ENCODE measurements at places on chromosomes 6 and 20.

DNA sequence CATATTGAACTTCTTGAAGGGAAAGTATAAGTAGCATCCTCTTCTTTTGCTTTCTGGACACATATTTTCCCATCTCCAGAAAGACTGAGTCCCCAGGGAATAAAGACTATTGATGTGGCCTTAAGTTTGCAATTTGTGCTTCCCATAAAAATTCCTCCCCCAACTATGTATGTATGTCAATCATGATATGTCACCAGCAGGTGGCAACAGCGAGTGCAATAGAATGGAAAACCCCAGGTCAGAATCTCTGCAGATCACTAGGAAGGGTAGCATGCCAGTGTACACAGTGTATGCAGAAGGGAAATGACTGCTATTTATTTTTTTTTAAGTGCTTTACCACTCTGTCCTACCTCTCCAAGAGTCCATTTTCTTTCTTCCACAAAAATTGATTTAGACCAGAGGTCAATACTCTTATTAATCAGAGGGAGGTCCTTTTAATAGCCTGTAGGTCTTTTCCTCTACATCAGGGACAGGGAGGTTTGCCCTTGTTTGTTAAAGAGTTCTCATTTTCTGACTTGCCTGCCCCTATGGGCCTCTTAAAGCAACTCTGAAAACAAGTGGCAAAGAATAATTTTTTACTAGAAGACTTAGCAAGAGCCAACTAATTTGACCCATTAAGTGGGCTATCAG is 61.4 kb downstream of the BMP2 start:
- peak; percentile 63 for DNase-seq

- no peak for DNase-seq
Observed at GRCh38 chr20:35087791-35088190, 4.8 kb downstream of the TRPC4AP start.

DNA sequence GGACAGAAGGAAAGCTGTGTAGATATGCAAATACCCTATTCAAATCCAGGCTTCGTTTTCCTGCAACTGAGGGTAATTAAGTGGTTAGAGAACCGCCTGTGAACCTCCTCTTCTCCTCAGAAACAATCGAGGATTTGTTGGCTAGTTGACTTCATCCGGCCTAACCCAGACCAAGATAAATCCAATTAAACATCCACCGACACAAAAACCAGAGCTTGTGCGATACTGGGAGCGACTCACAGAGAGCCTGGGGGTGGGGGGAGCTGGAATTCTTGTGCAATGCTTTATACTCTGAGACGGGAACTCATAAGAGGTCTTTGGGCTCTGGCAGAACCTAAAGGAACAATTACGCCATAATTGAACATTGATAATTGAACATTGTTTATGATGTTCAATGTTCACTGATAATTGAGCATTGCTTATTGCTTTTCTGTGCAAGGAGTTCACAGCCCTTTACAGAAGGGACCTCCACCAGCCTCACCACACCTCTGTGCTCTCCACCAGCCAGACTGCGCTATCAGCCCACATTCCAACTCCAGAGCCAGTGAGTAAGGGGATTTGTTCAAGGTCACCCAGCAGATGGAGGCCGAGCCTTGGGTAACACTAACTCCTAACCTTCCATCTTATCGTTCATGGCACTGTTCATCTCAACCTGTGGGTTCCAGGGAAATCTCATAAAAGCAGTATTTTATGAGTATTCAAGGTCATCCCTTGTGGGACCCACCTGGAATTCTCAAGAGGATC is 429.6 kb upstream of the JARID2 start:
- no peak for DNase-seq

DNA sequence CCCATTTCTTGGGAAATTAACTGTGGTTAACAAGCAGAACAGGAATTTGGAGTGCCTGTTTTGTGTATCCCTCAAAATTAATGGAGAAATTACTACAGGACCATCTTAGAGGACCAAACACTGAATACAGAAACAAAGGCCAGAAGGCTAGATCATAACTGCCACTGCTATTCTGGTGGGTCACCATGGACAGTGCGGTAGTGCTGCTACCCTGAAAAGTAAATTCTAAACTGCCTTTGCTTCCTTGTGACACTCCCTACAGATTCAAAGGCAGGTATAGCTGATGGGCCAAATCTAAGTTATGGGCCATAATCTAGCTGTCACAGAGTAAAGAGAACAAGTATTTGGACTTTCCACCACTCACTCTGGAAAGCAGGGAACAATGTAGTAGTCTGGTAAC is 575.8 kb upstream of the ADGRB3 start:
- no peak for DNase-seq

- no peak for DNase-seq
Observed at GRCh38 chr20:9792674-9793073, 46.2 kb downstream of the PAK5 start.

- DNase-seq, result peak; percentile 98
Observed at GRCh38 chr20:22499515-22500166, 84.7 kb downstream of the FOXA2 start.

GRCh38 chr6:20404641-20405032 is 3.0 kb downstream of the E2F3 start:
- DNase-seq, result peak; percentile 42

DNA sequence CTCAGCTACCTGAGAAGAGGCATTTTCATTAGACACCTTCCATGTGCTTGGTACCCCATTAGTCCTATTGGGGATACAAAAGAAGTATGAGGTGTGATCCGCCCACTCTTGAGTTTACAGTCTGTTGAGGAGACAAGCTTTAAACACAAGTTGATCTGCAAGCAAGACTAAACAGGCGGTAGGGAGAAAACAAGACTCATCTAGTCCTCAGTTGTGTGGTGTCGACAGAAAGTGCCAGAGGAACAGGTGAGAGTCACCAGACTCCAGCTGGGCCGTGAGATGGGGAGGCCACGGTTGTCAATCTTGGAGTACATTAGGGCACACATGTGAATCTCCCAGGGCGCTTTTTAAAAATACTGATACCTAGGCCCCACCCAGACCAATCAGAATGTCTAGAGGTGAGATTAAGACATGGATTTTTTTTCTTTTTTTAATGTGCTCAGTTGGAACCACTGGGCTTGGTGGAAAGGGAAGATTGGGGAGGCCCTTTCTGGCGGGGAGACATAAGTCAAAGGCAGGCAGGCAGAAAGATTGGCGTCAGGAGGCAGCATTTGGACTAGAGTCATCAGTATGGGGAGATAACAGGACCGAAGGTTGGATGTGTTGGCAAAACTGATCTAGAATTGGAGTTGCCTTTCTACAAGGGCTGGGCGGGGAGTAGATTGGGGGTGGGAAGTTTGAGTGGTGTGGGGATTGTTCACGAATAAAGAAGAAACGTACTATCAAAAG is 10.4 kb downstream of the E2F3 start:
- DNase-seq, result no peak

GRCh38 chr6:111027219-111027618 is 45.4 kb downstream of the RPF2 start:
- no peak for DNase-seq

- DNase-seq, result no peak
Observed at GRCh38 chr6:56756791-56757587, 114.3 kb upstream of the DST start.

DNA sequence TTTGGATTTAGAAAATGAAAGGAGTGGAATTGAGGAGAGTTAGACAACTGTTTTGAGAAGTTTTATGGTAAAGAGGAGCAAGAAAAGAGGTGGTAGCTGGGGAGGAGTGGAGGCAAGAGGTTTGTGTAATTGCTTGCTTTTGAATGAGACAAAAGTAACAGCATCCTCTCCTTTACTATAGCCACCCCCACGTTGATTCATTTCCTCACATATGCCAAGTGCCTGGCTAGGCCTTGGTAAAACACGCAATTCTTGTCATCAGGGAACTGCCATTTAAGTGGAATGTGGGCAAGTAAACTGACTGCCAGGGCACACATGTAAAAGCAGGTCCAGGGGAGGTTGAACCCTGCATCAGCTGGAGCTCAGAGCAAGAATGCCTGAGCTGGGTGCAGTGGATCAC is 4.1 kb downstream of the MTRES1 start:
- DNase-seq, result no peak

- peak; percentile 78 for DNase-seq
Observed at GRCh38 chr6:32177183-32177787, 920 bp upstream of the RNF5 start.

GRCh38 chr20:14879020-14879697 is 541.7 kb upstream of the FLRT3 start:
- no peak for DNase-seq

DNA sequence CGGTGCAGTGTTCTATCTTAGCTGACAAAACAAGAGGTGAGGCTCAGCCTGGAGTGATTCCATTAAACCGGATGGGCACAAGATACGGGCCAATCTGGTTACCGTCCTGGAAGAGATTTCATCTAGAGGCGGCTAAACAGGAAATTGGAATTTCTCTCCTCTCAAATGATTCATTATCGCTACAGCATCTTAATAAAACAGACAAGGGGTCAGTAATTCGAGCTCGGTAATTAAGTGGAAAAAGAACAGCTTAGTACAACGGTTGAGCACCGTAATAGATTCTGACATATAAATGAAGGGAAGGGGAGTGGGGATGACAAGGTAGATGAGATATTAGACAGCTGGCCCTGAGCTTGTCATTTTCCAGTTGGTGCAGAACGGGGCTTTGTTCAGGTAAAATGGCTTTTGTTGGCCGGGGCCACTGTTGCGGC is 137.2 kb downstream of the EDN3 start:
- DNase-seq, result no peak

DNA sequence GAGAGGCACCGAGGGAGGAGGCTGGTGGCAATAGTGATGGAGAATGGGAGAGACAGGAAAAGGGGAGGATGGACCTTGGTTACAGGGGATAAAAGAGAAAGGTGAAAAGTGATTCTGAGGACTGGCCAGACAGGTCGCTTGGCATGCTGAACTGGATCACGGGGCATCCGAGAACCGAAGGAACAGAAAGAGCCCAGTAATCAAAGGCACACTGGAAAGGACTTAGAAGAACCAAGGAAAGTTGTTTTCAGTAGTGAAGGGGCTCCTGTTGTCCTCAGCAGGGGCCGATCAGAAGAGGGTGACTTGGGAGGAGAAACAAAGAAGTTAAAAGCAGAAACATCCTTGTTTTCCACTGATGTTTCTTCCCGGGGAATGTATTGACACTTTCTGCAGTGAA is 18.9 kb downstream of the SYTL3 start:
- DNase-seq, result no peak

- no peak for DNase-seq
Observed at GRCh38 chr6:149508485-149508884, 23.7 kb upstream of the ZC3H12D start.

DNA sequence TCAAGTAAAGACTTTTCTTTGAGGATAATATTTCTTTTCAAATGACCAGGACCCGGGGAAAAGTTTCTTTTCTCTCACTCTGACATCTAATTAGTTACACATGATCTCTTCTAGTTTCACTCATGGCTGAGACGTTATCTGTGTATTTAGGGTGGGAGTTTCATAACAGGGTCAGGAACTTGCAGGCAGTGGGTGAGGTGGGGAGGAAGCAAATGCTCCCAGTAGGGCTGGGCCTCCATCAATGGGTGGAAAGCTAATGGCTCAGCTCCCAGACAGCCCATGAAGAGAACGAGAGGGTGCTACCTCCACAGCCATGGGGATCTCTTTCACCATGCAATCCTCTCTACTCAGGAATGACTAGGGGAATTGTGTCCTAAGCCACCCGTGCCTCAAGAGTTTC is 119.3 kb downstream of the F13A1 start:
- no peak for DNase-seq

- DNase-seq, result no peak
Observed at GRCh38 chr6:30997301-30997700, 13.0 kb upstream of the MUC22 start.

DNA sequence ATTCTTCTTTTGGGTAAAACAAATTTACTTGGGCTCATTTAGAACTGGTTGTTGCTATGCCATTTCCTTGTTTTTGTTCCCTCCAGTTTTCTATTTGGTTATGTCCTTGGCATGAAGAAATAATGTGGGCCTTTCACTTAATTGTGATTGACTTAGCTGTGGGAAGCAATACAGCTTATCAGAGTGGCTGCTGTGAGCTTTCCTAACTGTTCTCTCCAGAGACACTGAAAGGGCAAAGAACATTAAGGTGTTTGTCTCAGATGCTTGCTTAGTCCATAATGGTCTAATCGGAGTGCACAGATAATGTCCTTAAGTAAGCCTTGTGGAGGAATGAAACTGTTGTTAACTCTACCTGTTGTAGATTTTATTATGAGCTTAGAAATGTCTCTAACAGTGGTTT is 56.6 kb downstream of the SH3BGRL2 start:
- DNase-seq, result peak; percentile 81

- no peak for DNase-seq
Observed at GRCh38 chr20:43974695-43975094, 60.0 kb downstream of the TOX2 start.

GRCh38 chr6:88626460-88626859 is 337.0 kb downstream of the RNGTT start:
- peak; percentile 83 for DNase-seq

- no peak for DNase-seq
Observed at GRCh38 chr6:37130704-37131103, 39.2 kb upstream of the PIM1 start.

DNA sequence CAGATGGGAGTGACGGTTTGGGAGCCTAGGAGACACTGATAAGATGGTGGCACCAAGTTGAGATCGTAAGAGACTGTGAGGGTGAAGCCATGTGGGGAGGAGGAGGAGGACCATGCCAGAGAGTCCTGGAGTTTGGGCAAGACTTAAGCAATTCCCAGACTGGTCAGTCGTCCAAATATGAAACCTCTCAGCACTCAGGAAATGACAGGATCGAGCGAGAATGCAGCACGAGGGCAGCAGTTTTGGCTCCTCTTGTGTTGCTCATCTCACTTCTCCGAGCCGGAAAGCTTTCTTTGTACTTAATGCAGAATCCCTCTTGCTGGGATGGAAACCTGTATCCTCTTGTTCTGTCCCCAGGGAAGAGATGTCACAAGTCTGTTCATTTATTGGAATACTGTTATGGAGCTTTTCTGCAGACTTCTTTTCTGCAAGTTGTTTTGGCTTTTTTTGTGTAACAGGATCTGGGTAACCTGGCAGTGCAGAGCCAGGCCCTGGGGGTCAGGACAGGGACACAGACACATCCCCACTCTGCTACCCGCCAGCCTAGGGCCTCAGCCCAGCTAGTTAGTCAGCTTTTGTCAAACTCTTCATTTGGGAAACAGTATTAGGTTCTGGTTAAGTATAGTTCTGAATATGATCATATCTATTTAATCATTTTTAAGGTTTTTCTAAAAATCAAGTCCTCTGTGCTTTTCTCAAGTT is 34.3 kb downstream of the FNDC1 start:
- no peak for DNase-seq

- DNase-seq, result no peak
Observed at GRCh38 chr6:115898246-115898645, 162.4 kb downstream of the FRK start.

GRCh38 chr6:39923861-39924260 is 10.4 kb downstream of the MOCS1 start:
- DNase-seq, result no peak
